H9 (cell line): ENCODE measurements at places on chromosomes 13 and 19. TPM values are rescaled to one million over a fixed set of nuclear protein-coding genes. Genes with fewer than 3 reads are reported as not detected.

The KLK14 gene
- total RNA-seq: 0.26 and 0.46 TPM in 2 replicates

The MISP3 gene
- total RNA-seq: 0.26 and 0.72 TPM in 2 replicates

The ZFP14 gene
- 4.0 and 4.5 TPM in 2 replicates for total RNA-seq

GRCh38 chr13:26629260-26629825, 71.9 kb downstream of the WASF3 start:
- DNase-seq: no peak

DNA sequence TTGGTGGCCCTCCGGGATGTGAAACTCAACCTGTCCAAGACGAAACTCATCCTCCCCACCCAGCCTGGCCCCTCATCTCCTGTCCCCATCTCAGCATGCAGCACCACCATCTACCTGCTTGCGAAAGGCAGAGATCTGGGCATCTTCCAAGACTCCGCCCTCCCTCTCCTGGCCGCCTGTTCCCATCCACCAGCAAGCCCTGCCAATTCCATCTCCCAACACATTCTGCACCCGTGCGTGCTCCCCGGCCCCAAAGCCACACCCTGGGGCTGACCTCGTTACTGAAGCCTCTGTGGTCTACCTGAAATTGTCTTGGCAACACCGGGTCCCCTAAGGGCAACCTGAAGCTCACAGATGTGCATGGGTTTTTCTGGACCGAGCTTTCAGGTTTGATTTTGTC, 13.2 kb upstream of the CAMSAP3 start:
- DNase-seq: no peak

GRCh38 chr13:109840201-109840892, 54.0 kb upstream of the IRS2 start:
- no peak for DNase-seq

DNA sequence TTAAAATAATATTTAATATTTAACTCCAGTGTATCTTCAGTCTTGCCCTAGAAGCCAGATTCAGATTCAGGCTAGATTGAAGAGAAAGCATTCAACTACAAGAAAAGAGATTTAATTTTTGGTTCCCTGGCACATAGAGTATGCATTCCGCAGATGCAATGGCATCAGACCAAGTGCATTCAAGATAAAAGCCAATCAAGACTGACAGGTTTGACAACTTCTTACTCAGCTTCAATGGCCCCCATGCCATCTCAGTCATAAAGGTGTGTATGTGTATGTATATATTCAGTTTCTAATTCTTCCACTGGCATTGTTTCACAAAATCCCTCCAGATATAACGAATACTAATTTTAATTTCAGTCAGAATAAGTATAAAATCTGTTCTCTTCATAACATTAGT, 650.8 kb upstream of the GPC6 start:
- no peak for DNase-seq

DNA sequence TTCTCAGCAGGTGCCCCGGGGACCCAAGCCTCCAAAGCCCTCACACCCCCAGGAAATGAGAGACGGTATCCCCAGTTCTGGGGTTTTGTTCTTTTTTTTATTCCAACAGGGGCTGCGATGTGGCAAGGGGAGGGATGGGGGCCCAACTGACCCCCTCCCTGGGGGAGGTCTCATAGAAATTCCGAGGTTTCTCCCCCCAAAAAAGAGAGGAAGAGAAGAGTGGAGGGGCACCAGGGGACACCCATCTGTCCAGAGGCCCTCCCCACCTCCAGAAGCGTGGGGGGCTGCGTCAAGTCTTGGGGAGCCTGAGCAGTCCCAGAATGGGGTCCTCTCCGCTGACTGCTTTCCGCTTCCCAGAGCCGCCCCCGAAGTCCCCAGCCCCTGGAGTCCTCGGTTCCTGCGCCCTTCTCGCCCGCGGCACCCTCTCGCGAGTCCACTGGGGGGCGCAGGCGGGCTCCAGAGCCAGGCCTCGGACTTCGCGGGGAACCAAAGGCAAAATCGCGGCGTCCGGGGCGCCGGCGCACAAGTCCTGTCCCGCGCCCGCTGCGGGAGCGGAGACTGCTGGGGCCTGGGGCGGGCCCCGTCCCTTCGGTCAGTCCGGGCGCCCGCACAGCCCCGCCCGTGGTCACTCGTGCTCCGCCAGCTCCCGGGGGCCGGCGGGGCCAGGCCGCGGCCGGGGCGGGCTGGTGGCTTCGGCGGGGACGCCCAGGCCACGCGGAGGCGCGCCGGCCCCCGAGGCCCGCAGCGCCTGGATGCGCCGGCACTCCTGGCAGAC, 4.4 kb upstream of the ATP1A3 start:
- DNase-seq: peak; percentile 75
